BJ (cell line): ENCODE measurements at places on chromosomes 7 and 10. TPM values are rescaled to one million over a fixed set of nuclear protein-coding genes. Genes with fewer than 3 reads are reported as not detected.

GRCh38 chr10:49690698-49691356 lies 11.4 kb downstream of the C10orf53 start:
- no peak for DNase-seq

- DNase-seq: no peak
Measured at GRCh38 chr7:50404392-50404791, 45.8 kb downstream of the FIGNL1 start.

GRCh38 chr7:70317356-70317755 lies 719.1 kb downstream of the AUTS2 start:
- no peak for DNase-seq

- no peak for DNase-seq
Measured at GRCh38 chr7:158329686-158330085, 257.9 kb downstream of the PTPRN2 start.

Gene RPEL1
- 0.04 TPM in 1 of 2 replicates, not detected in the other for polyA plus RNA-seq

Gene GIMAP6
- polyA plus RNA-seq: not detected in 2 replicates

Gene TMEM273
- not detected in 2 replicates for polyA plus RNA-seq
